ENCODE measurements at places on chromosomes 7 and 10.

GRCh38 chr7:29102558-29103151 is 43.7 kb downstream of the CPVL start:
- peak; percentile 64 for DNase-seq

GRCh38 chr7:29946428-29947186 is 43.0 kb downstream of the SCRN1 start:
- DNase-seq, result no peak

DNA sequence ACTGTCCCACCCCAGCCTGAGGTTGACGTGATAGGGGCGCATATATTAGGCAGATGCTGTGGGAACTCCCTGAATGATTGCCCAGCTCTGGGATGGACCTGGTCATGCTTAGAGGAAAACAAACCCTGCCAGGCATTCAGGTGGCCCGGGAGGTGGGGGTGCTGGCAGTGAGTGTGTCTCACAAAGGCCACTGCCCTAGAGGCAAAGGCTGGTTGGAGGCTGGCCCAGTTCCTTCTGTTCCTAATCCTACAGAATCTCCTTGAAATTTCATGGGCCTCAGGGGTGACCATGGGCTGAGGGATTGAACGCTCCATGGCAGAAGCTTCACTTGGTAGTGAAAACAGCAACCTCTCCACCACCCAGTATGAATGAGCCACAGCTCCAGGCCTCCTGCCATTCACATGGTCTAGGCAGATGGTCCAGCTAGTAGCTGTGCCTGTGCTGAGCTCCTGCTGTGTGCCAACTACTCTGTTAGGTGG is 25.6 kb downstream of the ADRA2A start:
- DNase-seq, result no peak

GRCh38 chr7:36188266-36188665 is 35.2 kb downstream of the EEPD1 start:
- DNase-seq, result no peak

DNA sequence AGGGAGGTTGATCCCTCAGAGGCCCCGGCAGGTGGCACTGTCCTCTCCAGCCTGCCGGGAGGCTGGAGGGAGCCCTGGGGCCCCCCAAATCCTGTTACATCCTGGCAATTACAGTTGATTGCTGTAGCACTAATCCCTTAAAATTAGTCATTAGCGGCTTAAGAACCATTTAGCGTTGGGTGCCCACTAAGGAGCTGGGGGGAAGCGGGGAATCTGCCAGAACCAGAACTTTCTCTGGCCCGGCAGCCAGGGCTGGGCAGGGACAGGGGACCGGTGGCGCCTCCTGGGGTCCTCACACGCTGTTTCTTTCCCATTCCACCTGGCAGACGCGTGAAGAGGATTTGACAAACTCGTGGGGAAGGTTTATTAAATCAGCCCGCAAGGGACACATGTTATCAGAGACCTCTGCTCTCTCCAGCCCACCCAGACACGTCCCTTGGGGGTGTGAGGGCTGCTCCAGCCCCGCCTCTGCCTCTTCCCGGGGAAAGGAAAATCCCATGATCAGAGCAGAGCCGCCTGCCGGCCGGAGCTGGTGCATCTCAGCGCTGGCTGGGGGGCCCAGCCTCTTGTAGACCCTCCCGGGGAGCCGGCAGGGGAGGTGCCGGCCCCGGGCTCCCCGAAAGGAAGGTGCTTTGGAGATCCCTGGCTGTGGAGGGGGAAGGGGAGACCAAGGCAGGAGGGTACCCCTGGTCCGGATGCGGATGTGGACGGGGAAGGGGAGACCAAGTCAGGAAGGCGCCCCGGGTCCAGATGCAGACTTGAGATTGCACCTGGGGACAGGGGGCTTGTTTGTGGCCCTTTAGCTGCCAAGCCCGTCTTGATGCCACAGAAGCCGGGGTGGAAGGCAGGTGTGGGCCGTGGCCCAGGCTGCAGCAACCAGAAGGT is 142.7 kb downstream of the ELFN1 start:
- DNase-seq, result no peak

- no peak for DNase-seq
Measured at GRCh38 chr10:121338206-121338980, 259.9 kb downstream of the FGFR2 start.

DNA sequence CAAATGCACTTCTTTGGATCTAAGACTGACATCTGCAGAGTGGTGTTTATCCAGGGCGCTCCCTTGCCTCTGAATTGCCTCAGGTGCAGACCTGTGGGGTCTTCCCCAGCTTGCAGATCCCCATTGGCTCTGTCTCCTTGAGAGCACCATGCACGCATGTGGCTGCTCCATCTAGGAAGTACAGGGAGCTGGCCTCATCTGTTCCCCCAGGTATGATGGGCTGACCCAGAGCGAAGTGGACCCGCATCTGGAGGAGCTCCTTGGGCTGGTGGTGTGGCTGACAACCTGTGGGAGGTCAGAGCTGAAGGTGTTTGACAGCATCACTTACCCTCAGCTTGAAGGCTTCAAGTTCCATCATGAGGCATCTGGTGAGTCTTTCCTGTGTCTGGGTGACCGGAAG is 44.5 kb downstream of the WDFY4 start:
- no peak for DNase-seq

DNA sequence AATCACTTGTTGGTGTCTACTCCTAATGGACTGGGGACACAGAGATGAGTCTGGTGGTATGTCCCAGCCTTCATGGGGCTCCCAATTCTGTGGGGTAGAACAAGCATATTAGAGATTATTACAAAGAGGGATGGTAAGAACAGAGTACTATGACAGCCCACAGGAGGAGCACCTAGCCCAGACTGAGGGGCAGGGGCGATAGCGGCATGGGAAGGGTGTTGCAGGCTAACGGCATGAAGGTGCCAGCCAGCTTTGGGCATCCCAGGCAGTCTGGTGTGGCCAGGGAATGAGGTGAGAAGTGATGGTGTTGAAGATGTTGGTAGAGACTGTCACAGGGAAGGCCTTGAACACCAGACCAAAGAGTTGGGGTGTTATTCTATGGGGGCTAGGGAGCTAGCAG is 280.0 kb downstream of the RPS24 start:
- no peak for DNase-seq

DNA sequence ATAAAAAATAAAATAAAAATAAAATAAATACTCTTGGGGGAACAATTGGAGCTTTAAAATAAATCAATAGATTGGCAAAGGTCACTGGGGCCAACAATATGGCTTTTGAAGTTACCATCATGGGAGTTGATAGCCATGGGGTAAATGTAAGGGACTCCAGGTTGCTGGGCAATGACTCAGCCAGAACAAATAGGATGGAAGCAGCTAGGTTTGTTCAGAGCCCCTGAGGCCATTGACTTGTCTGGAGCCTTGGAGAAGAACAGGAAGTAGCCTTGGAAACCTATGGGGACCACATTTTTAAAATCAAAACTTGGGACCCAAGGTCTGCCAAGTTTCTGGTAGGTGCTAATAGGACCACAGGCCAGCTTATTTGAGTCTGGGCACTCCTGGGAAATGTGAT is 20.2 kb upstream of the FRA10AC1 start:
- DNase-seq, result no peak

- DNase-seq, result peak; percentile 51
Measured at GRCh38 chr10:129963641-129964501, at the start of gene EBF3. EBF3 (minus strand) TSS chr10:129964274; CDS start chr10:129963768, 506 bp downstream.

DNA sequence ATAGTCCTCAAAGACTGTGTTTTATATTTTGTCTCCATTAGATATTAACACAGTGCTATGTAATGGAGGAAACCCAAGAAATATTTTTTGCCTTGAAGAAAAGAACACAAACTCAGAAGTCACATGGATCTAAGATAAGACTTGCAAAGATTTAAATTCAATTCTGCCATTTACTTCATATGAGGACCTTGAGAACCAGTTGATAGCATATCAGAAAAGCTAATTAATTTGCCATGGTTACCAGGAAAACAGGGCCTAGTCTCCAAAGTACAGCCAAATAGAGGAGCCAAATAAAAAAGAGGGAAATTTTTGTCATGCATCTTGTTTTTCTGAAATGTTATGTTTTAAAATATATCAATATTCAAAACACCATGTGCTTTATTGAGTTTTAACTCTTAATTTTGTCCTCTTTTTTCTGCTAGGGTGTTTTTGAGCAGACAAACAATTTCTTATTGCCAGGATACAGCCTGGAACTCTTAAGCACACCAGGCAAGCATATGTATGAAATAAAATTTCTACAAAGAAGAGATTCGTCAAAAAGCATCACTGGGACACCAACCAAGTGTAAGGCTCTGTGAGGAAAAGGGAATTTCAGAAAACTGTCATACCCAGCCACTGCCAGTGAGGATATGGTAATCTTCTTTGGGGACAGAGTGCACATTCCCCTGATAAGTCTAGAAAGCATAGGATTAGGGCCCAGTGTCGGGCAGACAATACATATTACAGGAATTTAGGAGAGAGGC is 10.6 kb upstream of the TOMM7 start:
- no peak for DNase-seq

DNA sequence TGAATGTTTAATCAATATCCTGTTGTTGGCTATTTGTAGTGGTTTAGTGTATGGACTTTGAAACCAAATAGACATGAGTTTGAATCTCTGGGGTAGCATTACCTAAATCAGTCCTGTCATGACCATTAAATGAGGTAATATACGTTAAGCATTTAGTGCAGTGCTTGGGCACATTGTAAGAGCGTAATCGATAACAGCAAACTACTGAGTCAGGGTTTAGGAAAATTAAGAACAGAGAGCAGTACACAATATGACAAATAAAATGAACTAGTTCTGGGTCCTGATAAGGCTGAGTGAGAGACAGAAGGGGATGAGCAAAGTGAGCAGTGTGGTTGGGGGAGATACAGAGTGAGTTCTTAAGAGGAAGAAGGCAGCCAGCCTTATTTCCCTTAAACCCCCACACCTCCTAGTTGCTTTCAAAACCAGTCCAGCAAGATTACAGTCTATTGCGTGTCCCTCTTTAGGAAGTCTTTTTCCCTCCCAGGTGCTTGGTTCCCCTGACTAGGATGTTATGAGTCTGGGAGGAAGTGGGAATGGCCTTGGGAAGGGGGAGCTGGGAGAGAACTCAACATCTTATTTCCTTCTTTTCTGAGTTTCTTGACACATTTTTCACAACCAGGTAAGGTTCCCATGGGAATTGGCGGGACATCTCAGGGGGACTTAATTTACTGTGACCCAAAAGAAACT is 171.0 kb downstream of the SND1 start:
- no peak for DNase-seq

DNA sequence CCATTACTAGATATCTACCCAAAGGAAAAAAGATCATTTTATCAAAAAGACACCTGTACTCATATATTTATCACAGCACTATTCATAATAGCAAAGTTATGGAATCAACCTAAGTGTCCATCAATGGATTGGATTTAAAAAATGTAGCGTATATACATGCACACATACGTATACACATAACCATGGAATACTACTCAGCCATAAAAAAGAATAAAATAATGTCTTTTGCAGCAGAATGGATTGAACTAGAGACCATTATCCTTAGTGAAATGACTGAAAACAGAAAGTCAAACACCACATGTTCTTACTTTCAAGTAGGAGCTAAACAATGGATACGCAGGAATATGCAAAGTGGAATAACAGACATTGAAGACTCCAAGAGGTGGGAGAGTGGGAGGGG is 157.7 kb upstream of the LAMB4 start:
- DNase-seq, result no peak

- no peak for DNase-seq
Measured at GRCh38 chr7:137007001-137007694, 138.7 kb downstream of the CHRM2 start.

GRCh38 chr10:108112218-108112617 is 947.7 kb upstream of the SORCS1 start:
- DNase-seq, result no peak

- DNase-seq, result no peak
Measured at GRCh38 chr10:84200537-84201243, 6.4 kb downstream of the CDHR1 start.

DNA sequence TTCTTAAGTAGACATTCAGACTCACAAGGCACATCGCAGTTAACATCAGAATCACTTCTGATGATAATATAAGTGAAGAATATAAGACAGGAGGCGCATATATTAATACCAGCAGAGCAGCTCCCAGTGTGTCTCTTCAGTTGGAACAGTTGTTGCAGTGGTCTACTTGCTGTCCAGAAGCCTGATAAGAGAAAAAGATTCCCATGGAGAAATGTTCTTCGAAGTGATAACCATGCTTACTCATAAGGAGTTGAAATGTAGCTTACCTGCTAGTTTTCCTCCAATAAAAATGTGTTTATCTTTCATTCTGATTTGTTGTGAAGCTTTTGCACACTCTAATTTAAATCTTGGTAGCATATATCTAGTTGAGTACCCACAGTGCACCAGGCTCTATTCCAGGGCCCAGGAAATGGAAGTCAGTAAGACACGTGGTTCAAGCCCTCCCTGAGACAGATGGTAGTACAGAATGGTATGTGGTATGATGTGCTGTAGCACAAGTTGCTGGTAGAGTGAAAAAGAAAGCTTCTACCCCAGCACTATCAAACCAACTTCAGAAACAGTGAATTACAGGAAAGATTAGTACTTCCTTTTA is 124.0 kb downstream of the MAPK8 start:
- no peak for DNase-seq

- no peak for DNase-seq
Measured at GRCh38 chr7:121300685-121301420, 27.9 kb upstream of the WNT16 start.

DNA sequence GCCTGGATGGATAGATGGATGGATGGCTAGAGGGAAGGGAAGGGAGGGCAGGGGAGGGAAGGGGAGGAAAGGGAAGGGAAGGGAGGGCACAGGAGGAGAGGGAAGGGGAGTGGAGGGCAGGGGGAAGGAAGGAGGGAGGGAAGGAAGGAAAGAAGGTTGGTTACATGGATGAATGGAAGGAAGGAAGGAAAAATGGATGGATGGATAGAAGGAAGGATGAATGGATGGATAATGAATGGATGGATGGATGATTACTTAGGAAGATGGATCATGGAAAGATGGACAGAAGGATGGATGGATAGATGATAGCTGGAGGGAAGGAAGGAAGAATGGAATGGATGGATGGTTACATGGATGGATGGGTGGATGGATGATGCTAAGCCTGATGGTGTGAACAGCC is 451.7 kb upstream of the FOXK1 start:
- no peak for DNase-seq

- no peak for DNase-seq
Measured at GRCh38 chr10:118956802-118957442, 72.6 kb upstream of the NANOS1 start.

DNA sequence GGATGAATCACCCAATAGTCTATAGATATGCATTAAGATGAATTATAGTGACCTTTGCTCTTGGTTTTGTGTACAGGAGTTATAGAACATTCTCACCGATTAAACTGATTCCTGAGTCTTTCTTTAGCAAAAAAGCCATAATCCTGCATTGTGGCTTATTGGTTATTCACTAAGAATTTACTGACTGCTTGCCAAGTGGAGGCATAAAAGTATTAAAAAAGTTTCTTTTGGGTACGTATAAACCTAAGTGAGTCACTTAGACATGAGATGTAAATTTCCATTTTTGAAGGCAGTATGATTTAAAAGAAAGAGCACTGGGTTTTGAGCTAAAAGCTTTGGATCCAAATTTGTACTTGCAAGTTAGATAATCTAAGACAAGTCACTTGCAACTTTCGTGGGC is 100.7 kb downstream of the CDK6 start:
- peak; percentile 78 for DNase-seq

GRCh38 chr10:35643151-35644049 is 1.3 kb upstream of the FZD8 start:
- no peak for DNase-seq
